ENCODE measurements at places on chromosomes 5 and 9.

GRCh38 chr5:25858019-25858418, 1180.4 kb downstream of the CDH9 start:
- no peak for DNase-seq

DNA sequence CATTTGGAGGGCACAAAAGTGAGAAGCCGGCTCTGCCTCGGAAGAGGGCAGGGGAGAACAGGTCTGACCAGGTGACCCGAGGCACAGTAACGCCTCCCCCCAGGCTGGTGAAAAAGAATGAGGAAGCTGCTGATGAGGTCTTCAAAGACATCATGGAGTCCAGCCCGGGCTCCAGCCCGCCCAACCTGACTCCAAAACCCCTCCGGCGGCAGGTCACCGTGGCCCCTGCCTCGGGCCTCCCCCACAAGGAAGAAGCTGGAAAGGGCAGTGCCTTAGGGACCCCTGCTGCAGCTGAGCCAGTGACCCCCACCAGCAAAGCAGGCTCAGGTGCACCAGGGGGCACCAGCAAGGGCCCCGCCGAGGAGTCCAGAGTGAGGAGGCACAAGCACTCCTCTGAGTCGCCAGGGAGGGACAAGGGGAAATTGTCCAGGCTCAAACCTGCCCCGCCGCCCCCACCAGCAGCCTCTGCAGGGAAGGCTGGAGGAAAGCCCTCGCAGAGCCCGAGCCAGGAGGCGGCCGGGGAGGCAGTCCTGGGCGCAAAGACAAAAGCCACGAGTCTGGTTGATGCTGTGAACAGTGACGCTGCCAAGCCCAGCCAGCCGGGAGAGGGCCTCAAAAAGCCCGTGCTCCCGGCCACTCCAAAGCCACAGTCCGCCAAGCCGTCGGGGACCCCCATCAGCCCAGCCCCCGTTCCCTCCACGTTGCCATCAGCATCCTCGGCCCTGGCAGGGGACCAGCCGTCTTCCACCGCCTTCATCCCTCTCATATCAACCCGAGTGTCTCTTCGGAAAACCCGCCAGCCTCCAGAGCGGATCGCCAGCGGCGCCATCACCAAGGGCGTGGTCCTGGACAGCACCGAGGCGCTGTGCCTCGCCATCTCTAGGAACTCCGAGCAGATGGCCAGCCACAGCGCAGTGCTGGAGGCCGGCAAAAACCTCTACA, 11.8 kb downstream of the QRFP start:
- no peak for DNase-seq

GRCh38 chr5:176352116-176352878, 9.3 kb downstream of the KIAA1191 start:
- no peak for DNase-seq

- DNase-seq: no peak
These were observed 16.3 kb downstream of the IDNK start for GRCh38 chr9:83639266-83639665.

- no peak for DNase-seq
These were observed 65.8 kb downstream of the MTX3 start for GRCh38 chr5:79924936-79925893.

GRCh38 chr9:121966706-121967105, 126.4 kb downstream of the TTLL11 start:
- no peak for DNase-seq

GRCh38 chr5:174313615-174314014, 268.1 kb downstream of the NSG2 start:
- DNase-seq: no peak

DNA sequence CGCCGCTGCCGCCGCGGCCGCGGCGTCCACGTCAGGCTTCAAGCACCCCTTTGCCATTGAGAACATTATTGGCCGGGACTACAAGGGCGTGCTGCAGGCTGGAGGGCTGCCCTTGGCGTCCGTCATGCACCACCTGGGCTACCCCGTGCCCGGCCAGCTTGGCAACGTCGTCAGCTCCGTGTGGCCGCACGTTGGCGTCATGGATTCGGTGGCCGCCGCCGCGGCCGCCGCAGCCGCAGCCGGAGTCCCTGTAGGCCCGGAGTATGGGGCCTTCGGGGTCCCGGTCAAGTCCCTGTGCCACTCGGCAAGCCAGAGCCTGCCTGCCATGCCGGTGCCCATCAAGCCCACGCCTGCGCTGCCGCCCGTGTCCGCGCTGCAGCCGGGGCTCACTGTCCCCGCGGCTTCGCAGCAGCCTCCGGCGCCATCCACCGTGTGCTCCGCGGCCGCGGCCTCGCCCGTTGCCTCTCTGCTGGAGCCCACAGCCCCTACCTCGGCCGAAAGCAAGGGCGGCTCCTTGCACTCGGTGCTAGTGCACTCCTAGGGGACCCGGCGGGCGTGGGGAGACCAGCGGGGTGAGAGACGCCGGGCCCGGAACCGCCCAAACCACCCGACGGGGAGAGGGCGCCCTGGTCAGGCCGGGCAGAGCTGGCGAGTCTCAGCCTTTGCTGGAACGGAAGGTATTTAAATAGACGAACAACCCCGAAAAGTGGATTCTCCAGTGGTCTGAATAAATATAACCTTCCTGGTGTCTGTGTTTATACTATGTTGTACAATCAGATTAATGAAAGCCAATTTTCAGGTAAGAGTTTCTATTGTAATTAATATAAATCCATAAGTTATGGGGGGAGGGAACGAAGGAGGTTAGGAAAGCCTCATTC, 1.2 kb downstream of the FOXB2 start:
- DNase-seq: no peak

GRCh38 chr5:82335806-82336205, 57.7 kb upstream of the RPS23 start:
- DNase-seq: no peak

- DNase-seq: no peak
These were observed 81.1 kb downstream of the AOPEP start for GRCh38 chr9:94807556-94807955.

DNA sequence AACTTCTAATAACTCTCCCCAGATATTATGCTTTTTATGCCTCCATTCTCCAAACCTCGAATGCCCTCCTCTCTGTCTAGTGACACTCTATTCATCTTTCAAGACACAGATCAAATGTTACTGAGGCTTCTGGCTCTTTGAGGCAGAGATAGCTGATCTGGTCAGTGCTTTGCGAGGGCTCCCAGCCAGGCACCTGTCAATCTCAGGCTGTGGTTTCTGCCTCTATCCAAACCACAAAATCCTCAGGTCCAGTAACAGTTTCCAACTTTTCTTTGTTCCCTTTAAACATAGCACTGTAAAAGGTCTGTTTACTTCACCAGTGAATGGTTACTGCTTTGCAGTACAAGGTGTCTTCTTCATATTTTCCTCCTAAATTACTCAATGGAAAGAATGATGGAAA, 11.5 kb upstream of the STK32A start:
- DNase-seq: no peak

DNA sequence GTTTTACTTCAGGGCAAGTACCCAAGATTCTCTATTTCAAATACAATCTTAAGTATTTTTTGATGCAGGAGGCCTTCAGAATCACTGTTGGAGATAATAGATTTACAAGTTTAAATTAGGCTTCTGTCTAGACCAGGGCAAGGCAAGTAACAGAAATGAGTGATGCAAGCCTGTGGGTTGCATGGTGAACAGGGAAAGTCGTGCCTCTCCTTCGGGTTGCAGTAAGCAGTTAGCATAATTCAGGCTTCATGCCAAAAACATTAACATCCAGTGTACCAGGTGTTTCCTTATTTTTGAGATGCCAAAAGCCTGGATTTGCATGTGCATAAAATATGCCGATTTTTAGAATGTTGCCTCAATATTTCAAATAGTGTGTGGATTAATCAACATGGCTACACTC, 369.0 kb downstream of the CAAP1 start:
- DNase-seq: no peak

DNA sequence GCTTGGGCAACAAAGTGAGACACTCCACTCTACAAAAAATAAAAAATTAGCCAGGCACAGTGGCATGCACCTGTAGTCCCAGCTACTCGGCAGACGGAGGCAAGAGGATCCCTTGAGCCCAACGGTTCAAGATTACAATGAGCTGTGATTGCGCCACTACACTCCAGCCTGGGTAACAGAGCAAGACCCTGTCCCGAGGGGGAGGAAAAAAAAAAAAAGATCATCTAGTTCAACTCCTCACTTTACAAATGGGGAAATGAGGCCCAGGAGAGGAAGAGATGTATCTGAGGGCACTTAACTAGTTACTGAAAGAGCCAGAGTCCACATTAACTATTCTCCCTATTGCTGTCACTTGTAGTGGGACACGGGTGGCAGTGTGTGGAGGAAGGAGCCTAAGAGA, 13.8 kb downstream of the PDCL start:
- DNase-seq: no peak

DNA sequence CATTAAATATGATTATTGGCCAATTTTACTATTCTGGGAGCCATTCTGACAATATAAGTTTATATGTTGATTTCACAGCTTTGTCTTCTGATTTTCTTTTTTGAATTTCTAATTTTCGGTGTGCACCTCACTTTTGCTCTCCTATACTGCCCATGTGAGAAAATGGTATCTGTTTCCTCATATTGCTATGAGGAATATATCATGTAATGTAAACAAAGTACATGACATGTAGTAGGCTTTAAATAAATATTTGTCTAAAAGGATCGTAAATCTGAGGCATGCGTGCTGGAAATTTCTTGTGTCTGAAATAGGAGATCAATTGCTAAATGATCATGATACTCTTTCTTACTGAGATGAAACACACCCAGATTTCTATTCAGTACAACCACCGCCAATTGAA, 119.9 kb downstream of the ZDHHC21 start:
- no peak for DNase-seq

DNA sequence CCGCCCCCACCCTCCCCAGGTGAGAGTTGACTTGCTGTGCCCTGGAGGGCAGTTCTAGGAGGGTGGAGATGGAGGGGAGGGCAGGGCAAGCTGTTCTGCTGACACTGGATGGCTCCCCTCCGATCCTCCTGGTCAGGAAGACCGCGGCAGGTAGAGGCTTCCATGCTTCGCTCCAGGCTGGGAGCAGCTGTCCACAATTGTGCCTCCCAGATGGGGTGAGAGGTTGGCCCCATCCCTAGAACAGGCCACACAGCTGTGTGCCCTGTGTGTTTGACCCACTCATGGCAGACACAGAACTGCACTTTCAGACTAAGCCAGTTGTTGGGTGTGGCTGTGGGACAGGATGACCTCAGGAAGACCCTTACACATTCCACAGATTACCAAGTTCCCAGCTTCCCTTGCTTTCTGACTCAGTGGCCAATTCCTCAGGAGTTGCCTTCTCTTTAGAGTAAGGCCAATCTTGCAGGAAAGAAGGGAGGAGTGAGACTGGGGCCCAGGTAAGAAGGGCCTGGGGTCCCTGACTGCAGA, 72.1 kb upstream of the HSPA9 start:
- no peak for DNase-seq

Measured in central memory CD4-positive, alpha-beta T cell (primary cell).